Activated CD8-positive, alpha-beta T cell treated with anti-CD3 and anti-CD28 coated beads, Interleukin-2, amount 10 ng/mL, durations not matched to agents 7 days and 5 days (primary cell): ENCODE measurements at places on chromosomes 13 and 19. TPM values are rescaled to one million over a fixed set of nuclear protein-coding genes. Genes with fewer than 3 reads are reported as not detected.

GRCh38 chr19:28989739-28990138 lies 223.2 kb downstream of the UQCRFS1 start:
- DNase-seq: no peak
- no peaks in the 10 kb centered on the region for H3K27me3 ChIP-seq
- H3K4me3 ChIP-seq: no peak overlapping the region
- H3K36me3 ChIP-seq: no peaks in the 10 kb centered on the region
- H3K4me1 ChIP-seq: no peaks in the 10 kb centered on the region

DNA sequence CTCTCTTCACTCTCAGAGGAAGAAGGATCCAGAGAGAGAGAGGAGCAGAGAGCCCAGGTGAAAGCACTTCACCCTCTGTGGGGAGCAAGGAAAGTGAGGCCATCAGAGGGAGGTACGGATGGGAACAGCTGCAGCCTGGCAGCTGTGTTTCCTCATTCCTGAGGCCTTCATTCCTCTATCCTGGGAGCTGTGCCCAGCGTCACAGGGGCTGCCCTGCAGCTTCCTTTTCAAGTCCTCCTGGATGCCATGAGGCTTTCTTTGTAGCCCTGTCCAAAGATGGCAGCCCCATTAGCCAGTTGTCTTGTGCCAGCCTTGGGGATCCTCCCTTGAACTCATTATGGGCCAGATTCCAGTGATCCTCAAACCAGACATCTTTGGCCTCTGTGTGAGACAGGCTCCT lies 76.8 kb upstream of the PCDH8 start:
- H3K27me3 ChIP-seq: no peaks in the 10 kb centered on the region
- H3K27ac ChIP-seq: no peak overlapping the region
- no peaks in the 10 kb centered on the region for H3K4me1 ChIP-seq
- no peaks in the 10 kb centered on the region for H3K36me3 ChIP-seq

The CACNG6 gene
- total RNA-seq: not detected

The NEK3 gene
- total RNA-seq: 2.5 TPM

The ERICH6B gene
- total RNA-seq: not detected

GRCh38 chr19:743168-743687 lies 7.7 kb upstream of the MISP start:
- peaks cover 2% of the 10 kb centered on the region for H3K36me3 ChIP-seq
- H3K4me1 ChIP-seq: no peaks in the 10 kb centered on the region
- H3K4me3 ChIP-seq: no peak overlapping the region
- DNase-seq: no peak
- no peaks in the 10 kb centered on the region for H3K27me3 ChIP-seq

- no peaks in the 10 kb centered on the region for H3K4me1 ChIP-seq
- H3K27me3 ChIP-seq: no peaks in the 10 kb centered on the region
- no peak for DNase-seq
- no peak overlapping the region for H3K4me3 ChIP-seq
- H3K27ac ChIP-seq: no peak overlapping the region
- H3K36me3 ChIP-seq: peaks cover 12% of the 10 kb centered on the region
Observed at GRCh38 chr13:41610404-41610803, 153.1 kb downstream of the RGCC start.

DNA sequence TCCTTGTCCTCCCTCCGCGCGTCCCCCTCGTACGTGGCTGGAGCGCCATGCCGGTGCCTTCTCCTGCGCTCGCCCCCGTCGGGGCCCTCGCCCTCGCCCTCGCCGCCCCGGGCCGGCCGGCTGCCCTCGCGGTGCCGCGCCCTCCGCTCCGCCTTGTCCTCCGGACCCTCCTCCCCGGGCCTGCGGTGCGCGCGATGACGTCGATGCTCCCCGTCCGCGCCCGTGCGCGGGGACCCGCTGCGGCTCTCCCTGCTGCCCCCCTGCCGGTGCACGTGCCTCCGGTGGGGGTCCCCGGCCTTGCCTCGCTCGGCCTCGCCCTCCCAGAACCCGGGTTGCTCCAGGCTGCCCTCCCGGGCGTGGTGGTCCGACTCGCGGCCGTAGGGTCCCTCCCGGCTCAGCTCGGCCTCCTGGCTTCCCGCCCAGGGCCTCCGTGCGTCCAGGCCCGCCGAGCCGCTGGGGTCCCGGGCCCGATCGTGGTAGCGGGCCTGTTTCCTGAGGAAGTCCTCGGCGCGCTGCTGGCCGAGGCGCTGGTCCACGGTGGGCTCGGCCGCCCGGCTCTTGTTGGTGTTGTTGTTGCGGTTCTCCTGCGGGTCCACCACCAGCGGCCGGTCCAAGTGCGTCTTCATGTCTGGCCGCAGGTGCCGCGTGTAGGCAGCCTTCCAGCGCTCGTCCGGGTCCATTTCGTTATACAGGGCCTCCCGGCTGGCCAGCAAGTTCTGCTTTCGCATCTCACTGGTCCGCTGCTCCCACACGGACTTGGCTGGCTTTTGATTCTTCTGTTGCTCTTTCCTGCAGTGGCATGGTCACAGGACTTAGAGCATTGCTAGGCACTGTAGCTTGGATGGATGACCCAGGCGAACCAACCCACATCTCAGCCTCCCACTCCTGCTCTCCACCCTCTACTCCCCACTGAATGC lies 148.6 kb downstream of the IER2 start:
- no peaks in the 10 kb centered on the region for H3K36me3 ChIP-seq
- no peak overlapping the region for H3K4me3 ChIP-seq
- peaks cover 12% of the 10 kb centered on the region for H3K27me3 ChIP-seq
- no peak overlapping the region for H3K27ac ChIP-seq
- H3K4me1 ChIP-seq: no peaks in the 10 kb centered on the region
- no peak for DNase-seq

- peak within 1 kb of the TSS; percentile 96 for H3K27ac ChIP-seq
- peaks cover 56% of the 10 kb centered on the region for H3K4me1 ChIP-seq
Observed at GRCh38 chr19:1605236-1606137, at the start of gene UQCR11. Gene UQCR11 (minus strand): TSS chr19:1605462. CDS start chr19:1605409, 53 bp downstream.

- H3K27ac ChIP-seq: no peak overlapping the region
- H3K27me3 ChIP-seq: no peaks in the 10 kb centered on the region
- H3K36me3 ChIP-seq: peaks cover 18% of the 10 kb centered on the region
- DNase-seq: no peak
- H3K4me3 ChIP-seq: no peak overlapping the region
Observed at GRCh38 chr19:47641891-47642485, 33.1 kb downstream of the BICRA start.

- H3K36me3 ChIP-seq: peaks cover 18% of the 10 kb centered on the region
- H3K27me3 ChIP-seq: no peaks in the 10 kb centered on the region
- H3K4me3 ChIP-seq: no peak overlapping the region
- H3K4me1 ChIP-seq: peaks cover 26% of the 10 kb centered on the region
- peak overlapping the region; percentile 52 for H3K27ac ChIP-seq
- DNase-seq: no peak
Observed at GRCh38 chr19:1648920-1649541, 3.4 kb downstream of the TCF3 start.

DNA sequence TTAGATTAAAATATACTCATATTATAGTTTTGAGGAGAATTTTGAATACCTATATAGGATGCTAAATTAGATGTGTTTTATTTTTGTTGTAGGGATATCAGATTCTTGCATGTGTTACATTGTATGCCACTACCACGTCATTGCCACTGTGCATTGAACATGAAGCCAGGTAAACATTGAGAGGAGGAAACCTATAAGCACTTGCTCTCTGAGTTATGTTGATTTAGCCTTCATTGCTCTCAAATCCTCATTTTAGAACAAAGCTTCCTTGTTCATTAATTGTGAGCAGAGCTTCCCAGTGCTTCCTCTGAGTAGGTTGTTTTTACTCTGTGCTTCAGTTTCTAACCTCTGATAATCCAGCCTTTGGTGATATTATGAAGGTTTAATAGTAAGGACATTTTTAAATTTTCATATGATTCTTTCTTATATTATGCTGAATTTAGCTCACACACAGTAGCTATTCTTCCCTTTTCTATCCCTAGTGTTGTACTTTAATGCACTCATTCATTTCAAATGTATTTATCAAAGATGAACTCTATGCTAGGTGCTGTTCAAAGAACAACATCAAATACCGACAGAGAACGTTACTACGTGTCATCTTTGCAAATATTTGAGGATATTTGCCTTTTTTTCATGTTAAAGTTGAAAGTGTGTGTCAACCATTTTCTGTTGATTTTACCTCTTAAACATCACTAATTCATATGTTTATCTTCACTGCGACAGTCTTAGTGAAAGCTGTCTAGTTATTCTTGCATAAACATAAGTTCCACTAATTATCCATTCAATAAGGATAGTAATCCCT lies 1448.0 kb upstream of the MIR17HG start:
- H3K4me3 ChIP-seq: no peak overlapping the region
- no peak overlapping the region for H3K27ac ChIP-seq
- H3K4me1 ChIP-seq: no peaks in the 10 kb centered on the region
- peaks cover 1% of the 10 kb centered on the region for H3K36me3 ChIP-seq

GRCh38 chr19:39951686-39952085 lies 17.3 kb upstream of the FCGBP start:
- no peak for DNase-seq
- H3K36me3 ChIP-seq: peaks cover 19% of the 10 kb centered on the region
- no peaks in the 10 kb centered on the region for H3K27me3 ChIP-seq
- peak overlapping the region; percentile 95 for H3K27ac ChIP-seq
- H3K4me3 ChIP-seq: no peak overlapping the region

DNA sequence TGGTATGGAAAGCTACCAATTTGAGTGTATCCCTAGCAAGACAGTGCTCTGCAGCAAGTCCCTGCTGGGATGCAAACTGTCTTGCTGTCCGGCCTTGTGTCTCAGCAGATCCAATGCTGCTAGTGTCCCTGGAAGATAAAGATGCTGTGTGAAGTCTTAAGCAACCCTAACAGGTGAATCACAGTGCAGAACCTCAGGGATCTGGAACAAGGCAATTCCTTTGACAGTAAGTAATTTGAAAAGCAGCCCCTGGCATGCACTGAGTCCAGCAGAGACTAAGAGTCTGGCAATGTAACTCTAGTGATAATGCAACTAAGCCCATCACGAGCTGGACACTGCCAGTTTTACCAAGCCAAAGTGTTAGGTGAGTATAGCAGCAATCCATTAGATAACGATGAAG lies 1.7 kb upstream of the UCHL3 start:
- no peak for DNase-seq
- H3K4me3 ChIP-seq: no peak overlapping the region
- peaks cover 3% of the 10 kb centered on the region for H3K36me3 ChIP-seq
- H3K27ac ChIP-seq: no peak overlapping the region
- H3K4me1 ChIP-seq: peaks cover 24% of the 10 kb centered on the region

DNA sequence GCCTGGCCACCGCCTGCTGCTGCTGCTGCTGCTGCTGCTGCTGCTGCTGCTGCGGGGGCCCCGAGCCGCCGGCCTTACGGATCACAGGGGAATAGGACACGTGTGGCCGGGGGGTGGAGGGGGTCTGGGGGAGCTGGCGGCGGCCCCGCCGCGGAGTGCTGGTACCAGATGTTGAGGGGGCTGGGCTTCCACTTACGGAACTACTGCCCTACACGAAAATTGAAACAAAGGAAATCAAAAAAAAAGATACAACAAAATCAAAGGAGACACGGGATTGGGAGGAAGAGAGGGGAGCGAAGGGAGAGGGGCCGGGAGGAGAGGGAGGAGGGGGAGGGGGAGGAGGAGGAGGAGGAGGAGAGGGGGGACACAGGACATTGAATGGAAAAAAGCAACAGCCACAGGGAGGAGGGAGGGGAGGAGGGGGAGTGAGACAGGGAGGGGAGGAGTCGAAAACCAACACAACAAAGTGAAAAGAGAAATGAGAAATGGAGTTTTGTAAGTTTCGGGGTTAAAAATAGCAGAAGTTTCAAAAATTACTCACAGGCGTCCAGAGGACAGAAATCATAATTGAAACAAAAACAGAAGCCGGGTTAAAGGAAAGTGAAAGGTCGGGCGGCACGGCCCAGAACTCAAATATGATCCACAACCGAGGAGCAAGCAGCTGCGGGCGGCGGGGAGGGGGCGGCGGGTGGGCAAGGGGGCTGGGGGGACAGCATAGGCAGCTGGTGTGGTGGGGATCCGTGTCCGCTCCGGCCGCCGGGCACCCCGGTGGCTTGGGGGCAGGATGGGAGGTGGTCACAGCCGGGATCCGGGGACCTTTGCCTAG lies 57.8 kb downstream of the IER2 start:
- no peaks in the 10 kb centered on the region for H3K27me3 ChIP-seq
- peak; percentile 76 for DNase-seq
- peaks cover 20% of the 10 kb centered on the region for H3K4me1 ChIP-seq
- peak overlapping the region; percentile 97 for H3K27ac ChIP-seq

GRCh38 chr19:21698215-21698614 lies 69.2 kb downstream of the ZNF100 start:
- no peak overlapping the region for H3K27ac ChIP-seq
- no peak overlapping the region for H3K4me3 ChIP-seq
- no peaks in the 10 kb centered on the region for H3K27me3 ChIP-seq
- peak; percentile 25 for DNase-seq
- no peaks in the 10 kb centered on the region for H3K36me3 ChIP-seq

DNA sequence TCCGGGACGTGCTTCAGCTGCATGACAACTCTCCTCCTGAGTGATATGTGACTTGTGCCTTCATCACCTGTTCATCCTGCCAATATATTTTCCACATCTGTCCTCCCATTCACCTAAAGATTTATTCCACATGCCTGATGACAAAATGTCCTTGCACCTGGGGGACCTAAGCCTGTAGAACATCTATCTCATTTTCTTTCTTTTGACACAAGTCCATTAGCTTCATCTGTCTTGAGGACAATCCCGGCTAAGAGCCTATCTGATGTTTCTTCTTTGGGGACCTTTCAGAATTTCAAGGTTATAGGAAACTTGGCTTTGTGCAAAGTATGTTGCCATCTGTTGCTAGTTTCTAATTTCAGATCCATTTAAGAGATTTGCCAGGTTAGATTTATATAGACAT lies 41.1 kb downstream of the ITGBL1 start:
- H3K27me3 ChIP-seq: peaks cover 3% of the 10 kb centered on the region
- no peaks in the 10 kb centered on the region for H3K36me3 ChIP-seq
- H3K27ac ChIP-seq: no peak overlapping the region
- H3K4me1 ChIP-seq: no peaks in the 10 kb centered on the region
- DNase-seq: no peak

DNA sequence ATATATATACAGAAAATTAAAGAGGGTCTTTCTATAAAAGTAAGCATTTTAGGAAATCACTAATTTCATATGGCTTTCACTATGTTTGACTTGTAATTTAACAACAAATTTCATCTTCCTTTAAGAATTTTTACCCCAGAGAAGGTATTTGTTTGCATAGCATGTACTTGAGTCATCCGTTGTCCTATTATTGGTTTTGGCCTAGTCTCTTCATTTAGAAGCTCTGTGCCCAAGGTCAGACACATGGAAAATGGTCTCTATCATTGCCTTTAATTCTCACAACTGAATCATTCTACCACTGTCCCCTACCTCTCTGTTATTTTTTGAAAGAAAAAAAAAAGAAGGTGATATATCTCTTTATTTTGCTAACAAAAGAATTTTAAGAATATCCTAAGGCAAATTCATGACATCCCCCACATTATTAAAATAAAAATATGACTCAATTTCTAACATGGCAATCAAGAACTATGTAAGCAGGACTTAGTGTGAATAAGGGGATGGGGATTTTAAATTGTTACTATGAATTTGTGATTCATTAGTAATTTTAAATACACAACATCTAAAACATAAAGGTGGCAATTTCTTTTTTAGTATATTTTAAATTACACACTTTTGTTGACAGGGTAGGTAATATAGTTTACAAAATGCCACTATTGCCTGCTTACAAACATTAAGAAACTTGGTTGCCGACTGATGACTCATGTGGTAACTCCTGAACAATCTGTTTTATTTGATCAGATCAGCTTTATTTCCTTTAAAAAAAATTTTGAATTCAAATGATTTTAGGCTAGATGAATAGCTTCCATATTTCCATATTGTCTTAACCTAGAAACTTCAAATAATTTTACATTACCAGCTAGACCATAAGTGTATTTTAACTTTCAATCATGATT lies 13.9 kb downstream of the SLITRK5 start:
- H3K4me3 ChIP-seq: no peak overlapping the region
- H3K36me3 ChIP-seq: no peaks in the 10 kb centered on the region
- no peaks in the 10 kb centered on the region for H3K4me1 ChIP-seq
- H3K27me3 ChIP-seq: no peaks in the 10 kb centered on the region
- DNase-seq: no peak
